Activated CD4-positive, alpha-beta T cell treated with anti-CD3 and anti-CD28 coated beads, Interleukin-10, Interleukin-2, amounts not matched to agents 100 ng/mL and 50 ng/mL, durations not matched to agents 16 hours and 8 hours (primary cell): ENCODE measurements at places on chromosomes 2 and 18.

DNA sequence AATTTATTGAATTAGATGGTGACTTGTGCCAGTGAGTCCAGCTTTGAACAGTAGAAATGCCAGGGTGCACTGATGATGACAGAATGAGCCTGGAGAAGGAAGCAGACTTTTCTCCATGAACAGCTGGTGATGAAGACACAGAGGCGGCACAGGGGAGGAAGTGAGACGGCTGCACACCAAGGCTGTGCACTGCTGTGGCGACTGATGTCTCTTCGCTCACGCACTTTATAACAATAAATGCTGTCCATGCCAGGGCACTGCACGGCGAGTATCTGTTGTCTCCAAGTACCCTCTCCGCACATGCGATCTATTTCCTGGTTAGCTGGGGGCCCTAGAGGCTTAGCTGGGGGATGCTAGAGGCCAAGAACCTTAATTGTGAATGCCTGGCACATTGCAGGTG is 175.2 kb downstream of the TMEM200C start:
- no peak for DNase-seq

DNA sequence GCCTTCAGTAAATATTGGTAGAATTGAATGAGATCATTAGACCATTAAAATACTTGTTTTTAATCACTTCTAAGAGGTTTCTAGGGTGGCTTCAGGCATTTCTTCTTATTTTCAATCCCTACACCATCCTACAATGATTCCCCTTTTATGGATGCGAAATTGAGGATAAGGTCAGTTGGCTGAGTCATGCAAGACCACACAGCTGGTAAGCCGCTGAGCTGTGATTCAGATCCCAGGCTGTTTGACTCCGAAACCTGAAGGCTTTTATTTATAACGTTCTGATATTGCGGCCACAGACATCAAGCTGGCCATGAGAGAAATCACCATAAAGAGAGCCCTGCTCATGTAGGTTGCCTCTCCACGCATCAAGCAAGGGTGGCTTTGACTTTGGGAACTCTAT is 133.4 kb downstream of the VAPA start:
- DNase-seq = no peak

DNA sequence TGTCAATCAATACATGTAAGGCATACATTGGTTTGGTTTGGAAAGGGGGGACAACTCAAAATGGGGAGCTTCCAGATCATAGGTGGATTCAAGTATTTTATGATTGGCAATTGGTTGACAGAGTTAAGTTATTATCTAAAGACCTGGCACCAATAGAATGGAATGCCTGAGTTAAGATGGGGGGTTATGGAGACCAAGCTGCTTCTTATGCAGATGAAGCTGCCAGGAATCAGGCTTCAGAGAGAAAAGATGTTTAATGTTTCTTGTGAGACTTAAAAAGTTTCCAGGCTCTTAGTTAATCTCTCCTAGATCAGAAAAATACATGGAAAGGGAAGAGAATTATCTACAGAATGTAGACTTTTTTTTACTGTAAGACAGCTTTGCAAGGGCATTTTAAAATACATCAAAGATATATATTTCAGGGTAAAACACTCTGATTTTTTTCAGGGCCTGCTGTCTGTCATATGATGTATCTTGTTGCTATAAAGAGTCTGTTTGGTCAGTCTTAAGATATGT is 1343.2 kb upstream of the LRRTM1 start:
- no peak for DNase-seq

- DNase-seq = no peak
Observed at GRCh38 chr18:75256376-75256775, 45.8 kb downstream of the TSHZ1 start.

DNA sequence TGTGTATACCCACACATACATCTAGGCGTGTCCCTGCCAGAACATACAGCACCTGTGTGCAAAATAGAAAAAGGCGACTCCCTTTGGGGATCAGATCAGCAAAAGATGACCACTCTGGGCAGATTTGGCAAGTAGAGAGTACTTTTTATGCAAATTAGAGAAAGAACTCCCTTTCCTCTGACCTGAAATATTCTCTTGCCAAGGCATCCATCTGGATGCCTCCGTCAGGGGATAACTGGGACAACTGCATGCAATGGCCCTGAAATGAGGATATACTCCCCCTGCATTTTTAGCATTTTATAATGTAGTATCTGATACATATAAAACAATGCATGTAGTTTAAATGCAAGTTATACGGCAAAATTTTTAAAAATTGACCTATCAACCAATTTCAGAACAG is 247.7 kb downstream of the ICOS start:
- no peak for DNase-seq

DNA sequence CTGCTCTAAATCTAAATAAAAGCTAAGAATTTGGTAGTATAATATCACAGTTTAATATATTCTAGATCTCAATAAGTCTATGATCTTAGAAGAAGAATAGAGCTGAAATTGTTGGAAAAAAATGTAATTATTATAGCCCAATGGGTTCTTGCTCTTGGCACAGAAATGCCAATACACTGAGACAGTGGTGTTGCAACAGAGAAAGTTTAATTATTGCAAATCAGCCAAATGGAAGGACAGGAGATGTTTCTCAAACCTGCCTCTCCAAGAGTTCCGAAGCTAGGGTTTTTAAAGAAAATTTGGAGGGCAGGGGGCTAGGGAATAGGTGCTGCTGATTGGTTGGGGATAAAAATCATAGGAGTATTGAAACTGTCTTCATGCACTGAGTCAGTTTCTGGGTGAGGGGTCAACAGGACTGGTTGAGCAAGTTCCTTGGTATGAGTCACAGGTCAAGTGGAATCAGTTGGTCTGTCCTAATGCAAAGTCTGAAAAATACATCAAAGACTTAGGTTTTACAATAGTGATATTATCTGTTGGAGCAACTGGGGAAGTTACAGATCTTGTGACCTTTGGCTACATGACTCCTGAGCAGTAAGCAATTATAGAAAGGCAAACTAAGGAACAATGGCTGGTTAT is 228.6 kb downstream of the CD226 start:
- no peak for DNase-seq

DNA sequence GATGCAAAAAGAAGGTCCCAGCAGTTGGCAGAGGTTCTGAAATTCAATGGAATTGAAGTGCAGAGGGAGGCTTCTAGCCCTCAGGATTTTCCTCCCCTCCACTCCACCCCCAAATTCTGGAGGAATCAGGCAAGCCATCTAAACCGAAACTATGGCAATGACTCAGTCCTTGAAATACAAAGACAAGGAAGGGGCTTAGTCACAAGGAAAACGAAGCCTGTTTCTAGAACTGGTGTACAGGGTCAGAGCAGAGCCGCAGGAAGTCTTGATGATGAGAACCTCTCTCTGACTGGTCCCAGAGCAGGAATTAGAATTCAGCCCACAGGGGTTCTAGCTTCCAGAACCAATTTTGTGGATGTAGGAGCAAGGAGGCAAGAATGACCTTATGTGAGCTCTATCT is 111.7 kb upstream of the SCN1A start:
- DNase-seq = no peak

DNA sequence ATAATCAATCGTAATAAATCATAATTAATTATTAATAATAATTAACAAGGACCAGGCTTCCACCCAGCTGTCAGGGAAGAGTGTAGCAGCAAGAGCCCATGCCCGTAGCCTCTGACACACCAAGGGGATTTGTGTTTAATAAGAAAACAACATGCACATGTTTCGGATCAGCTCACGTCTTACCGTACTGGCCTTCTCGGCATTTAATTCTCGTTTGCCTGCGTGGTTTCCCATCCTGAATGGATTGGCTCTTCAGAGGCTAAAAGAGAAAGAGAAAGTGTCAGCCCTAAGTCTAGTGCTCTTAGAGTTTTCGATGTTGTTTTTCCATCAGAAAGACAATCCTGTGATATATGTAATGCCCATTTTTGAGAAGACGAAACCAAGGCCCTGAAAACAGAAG is 27.6 kb downstream of the MBP start:
- peak; percentile 61 for DNase-seq
